Neural progenitor cell (in vitro differentiated cells): ENCODE measurements at places on chromosomes 5 and 9.
A peak's percentile ranks its signal among the peaks of the same experiment; 100 is the strongest.

GRCh38 chr9:14671377-14671776 lies 21.9 kb downstream of the ZDHHC21 start:
- peaks cover 6% of the 10 kb centered on the region for H3K36me3 ChIP-seq
- H3K27me3 ChIP-seq: no peaks in the 10 kb centered on the region
- no peaks in the 10 kb centered on the region for H3K4me1 ChIP-seq
- DNase-seq: no peak

DNA sequence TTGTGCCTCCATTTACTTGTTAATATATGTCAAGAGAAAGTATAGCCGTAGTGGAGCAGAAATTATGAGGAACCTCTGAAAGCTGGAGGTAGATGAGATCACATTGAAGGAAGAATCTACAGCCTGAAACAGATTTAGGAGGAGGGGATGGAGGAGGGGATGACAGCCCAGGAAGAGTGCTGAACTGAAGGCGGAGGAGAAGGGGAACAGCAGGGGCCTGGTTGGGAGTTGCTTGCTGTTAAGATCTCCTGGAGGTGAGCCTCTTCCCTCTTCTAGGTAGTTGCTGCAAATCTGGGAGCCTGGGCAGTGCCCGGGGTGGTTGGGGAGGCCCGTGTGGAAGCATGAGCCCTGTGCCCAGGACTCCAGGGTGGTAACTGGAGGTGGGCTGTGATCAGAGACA lies 111.8 kb upstream of the SEMA6A start:
- H3K27me3 ChIP-seq: no peaks in the 10 kb centered on the region
- DNase-seq: no peak
- peaks cover 20% of the 10 kb centered on the region for H3K4me1 ChIP-seq
- no peak overlapping the region for H3K4me3 ChIP-seq

DNA sequence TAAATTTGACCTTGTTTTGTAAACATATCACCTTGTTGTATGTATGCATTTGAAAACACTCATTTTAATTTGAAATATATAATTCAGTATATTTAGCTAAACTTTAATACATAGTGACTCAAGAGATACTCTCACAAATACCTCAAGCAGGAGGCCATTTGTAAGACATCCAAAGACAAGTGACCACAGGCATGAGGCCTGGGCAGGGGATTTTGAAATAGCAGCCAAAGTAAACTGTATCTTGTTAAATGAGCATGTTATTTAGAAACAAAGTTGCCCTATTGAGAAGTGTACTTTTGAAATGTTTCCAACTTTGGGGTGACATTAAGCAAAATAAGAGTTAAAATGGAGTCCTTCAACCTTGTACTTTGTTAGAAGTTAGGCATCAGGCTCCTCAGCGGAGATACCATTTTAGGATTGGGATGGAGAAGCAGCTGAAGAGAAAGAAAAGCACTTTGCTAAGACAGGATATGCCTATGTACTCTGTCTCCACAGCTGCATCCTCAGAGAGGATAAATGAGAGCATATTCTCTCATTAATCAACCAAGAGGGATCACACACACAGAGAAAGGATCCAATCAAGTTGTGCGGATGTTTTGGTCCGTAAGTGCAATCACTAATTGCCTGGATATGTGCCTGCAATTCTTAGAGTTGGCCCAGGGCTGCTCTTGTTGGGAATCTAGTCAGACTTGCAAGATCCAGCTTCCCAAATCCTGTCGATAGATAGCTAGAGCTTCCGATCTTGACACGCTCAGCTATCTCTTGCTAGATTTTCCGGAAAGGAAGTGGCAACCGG lies 157.5 kb upstream of the HAPLN1 start:
- no peaks in the 10 kb centered on the region for H3K36me3 ChIP-seq
- no peaks in the 10 kb centered on the region for H3K4me1 ChIP-seq
- H3K4me3 ChIP-seq: no peak overlapping the region
- H3K27ac ChIP-seq: no peak overlapping the region

DNA sequence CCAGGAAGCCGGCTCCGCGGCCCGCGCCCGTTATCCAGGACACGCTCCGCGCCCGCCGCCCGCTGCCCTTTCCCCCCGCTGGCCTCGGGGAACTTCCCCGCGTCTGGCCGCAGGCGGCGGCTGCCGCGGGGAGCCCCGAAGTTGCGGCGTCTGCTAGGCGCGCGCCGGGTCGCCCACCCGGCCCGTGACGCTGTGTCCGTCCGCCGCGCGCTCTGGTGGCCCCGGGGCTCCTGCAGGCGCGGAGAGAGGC lies 621 bp upstream of the GCNT4 start:
- DNase-seq: no peak
- H3K4me3 ChIP-seq: peak overlapping the region; percentile 75
- H3K4me1 ChIP-seq: peaks cover 15% of the 10 kb centered on the region
- no peaks in the 10 kb centered on the region for H3K36me3 ChIP-seq
- no peak overlapping the region for H3K27ac ChIP-seq
- peaks cover 52% of the 10 kb centered on the region for H3K27me3 ChIP-seq

DNA sequence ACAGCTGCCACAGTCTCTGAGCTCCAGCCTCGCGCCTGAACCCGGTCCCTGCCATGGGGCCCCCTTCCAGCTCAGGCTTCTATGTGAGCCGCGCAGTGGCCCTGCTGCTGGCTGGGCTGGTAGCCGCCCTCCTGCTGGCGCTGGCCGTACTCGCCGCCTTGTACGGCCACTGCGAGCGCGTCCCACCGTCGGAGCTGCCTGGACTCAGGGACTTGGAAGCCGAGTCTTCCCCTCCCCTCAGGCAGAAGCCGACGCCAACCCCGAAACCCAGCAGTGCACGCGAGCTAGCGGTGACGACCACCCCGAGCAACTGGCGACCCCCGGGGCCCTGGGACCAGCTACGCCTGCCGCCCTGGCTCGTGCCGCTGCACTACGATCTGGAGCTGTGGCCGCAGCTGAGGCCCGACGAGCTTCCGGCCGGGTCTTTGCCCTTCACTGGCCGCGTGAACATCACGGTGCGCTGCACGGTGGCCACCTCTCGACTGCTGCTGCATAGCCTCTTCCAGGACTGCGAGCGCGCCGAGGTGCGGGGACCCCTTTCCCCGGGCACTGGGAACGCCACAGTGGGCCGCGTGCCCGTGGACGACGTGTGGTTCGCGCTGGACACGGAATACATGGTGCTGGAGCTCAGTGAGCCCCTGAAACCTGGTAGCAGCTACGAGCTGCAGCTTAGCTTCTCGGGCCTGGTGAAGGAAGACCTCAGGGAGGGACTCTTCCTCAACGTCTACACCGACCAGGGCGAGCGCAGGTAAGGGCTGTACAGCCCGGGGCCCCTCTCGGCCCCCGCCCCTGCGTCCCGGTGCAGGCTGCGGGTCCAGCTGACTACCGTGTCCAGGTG lies 509 bp downstream of the LVRN start:
- no peaks in the 10 kb centered on the region for H3K4me1 ChIP-seq
- H3K27me3 ChIP-seq: peaks cover 76% of the 10 kb centered on the region
- H3K27ac ChIP-seq: no peak overlapping the region
- peak overlapping the region; percentile 45 for H3K4me3 ChIP-seq
- no peaks in the 10 kb centered on the region for H3K36me3 ChIP-seq

- no peak overlapping the region for H3K4me3 ChIP-seq
- DNase-seq: no peak
- H3K4me1 ChIP-seq: no peaks in the 10 kb centered on the region
- peaks cover 6% of the 10 kb centered on the region for H3K36me3 ChIP-seq
- no peaks in the 10 kb centered on the region for H3K27me3 ChIP-seq
These were observed 18.1 kb downstream of the YTHDC2 start for GRCh38 chr5:113531481-113532159.

GRCh38 chr5:134524272-134524825 lies 1.1 kb upstream of the JADE2 start:
- peak; percentile 62 for DNase-seq
- peak overlapping the region; percentile 67 for H3K4me3 ChIP-seq
- peaks cover 19% of the 10 kb centered on the region for H3K4me1 ChIP-seq
- no peak overlapping the region for H3K27ac ChIP-seq
- no peaks in the 10 kb centered on the region for H3K36me3 ChIP-seq
